Neural crest cell (in vitro differentiated cells): ENCODE measurements at places on chromosomes 3 and 15.
A peak's percentile ranks its signal among the peaks of the same experiment; 100 is the strongest.

DNA sequence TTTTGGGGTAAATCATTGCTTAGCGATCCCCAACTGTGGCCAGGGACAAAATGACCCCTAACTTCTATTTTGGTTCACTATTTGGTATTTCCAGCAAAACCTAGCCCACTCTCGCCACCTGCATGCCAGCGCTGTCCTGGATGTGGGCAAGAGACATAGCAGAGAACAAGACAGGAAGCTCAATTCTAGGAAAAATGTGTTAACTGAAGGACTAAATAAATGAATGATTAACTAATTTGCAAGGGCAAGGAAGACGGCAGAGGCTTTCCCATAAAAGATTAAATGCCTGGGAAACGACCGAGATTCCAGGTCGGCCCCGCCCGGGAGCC is 408 bp downstream of the NICN1 start:
- no peak for DNase-seq

GRCh38 chr3:129558772-129559564 is 16.0 kb downstream of the H1-8 start:
- DNase-seq = no peak

- no peak for DNase-seq
Observed at GRCh38 chr3:66498687-66499621, 1.9 kb downstream of the LRIG1 start.

- DNase-seq = no peak
Observed at GRCh38 chr3:125612668-125613067, 17.4 kb upstream of the OSBPL11 start.

GRCh38 chr3:138219255-138219654 is 32.2 kb downstream of the ARMC8 start:
- DNase-seq = no peak

GRCh38 chr3:10950476-10951294 is 41.9 kb upstream of the SLC6A1 start:
- peak; percentile 36 for DNase-seq

DNA sequence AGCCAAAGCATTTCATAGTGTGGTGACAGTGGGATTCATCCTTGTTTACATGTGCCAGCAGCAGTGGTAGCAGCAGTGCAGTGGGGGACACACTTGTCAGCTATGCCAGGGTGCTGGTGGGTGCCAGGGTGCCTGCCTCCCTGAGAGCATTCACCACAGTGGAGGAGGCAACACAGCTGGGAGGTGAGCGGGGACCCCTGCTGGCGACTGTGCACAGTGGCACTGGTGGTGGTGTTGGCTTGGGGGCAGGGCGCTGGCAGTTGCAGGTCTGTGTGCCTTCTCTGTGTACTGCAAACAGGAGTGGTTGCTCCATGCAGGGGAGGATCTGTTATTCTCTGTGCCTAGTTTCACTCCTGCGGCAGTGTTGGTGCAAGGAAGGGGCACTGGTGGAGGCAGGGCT is 41.2 kb downstream of the CEP63 start:
- DNase-seq = no peak

GRCh38 chr3:139121513-139122220 is 77.0 kb upstream of the PRR23C start:
- DNase-seq = no peak

GRCh38 chr3:141941093-141941492 is 64.7 kb downstream of the ATP1B3 start:
- DNase-seq = no peak

- no peak for DNase-seq
Observed at GRCh38 chr3:57877116-57877515, 121.0 kb downstream of the SLMAP start.

GRCh38 chr15:53102483-53102882 is 312.3 kb upstream of the ONECUT1 start:
- DNase-seq = no peak
